ENCODE measurements at places on chromosomes 1 and 21. TPM values are rescaled to one million over a fixed set of nuclear protein-coding genes. Genes with fewer than 3 reads are reported as not detected.
A peak's percentile ranks its signal among the peaks of the same experiment; 100 is the strongest.

DNA sequence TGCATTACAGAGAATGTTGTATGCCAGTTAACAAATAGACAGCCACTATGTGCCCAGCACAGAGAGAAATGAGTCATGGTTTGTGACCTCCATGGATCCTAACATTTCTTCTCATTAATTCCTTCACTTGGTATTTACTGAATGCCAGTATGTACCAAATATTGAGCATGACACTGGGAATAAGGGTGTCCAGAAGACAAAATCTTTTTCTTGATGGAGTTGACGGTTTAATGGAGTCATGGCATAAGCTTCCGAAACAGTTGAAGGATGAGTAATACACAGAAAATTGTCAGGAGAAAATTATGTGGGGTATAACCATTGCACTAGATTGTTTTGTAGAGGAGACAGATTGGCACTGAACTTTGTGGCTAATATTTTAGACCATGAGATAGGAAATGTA is 36.9 kb downstream of the PTGFR start:
- no peak for DNase-seq

GRCh38 chr21:15063081-15063813 is 1.6 kb downstream of the NRIP1 start:
- no peak for DNase-seq

- DNase-seq, result no peak
These were observed 34.1 kb upstream of the DIP2A start for GRCh38 chr21:46424621-46425020.

DNA sequence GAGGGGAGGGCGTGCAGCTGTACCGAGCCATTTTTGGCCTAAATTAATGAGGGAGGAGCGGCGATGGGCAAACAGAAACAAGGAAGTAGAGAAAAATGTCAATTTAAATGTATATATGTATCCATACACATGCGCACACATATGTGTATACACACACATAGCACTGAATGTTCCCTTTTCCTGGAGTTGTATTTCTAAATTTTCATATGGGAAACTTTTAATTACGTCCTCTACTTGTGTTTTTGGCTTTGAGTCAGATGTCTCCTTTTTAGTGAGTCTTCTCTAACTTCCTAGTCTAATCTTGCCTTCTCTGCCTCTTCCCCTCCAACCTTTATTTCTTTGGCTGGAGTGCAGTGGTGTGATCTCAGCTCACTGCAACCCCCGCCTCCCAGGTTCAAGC is 15.4 kb upstream of the CYYR1 start:
- no peak for DNase-seq

GRCh38 chr1:9200441-9200840 is 34.1 kb upstream of the H6PD start:
- DNase-seq, result no peak

DNA sequence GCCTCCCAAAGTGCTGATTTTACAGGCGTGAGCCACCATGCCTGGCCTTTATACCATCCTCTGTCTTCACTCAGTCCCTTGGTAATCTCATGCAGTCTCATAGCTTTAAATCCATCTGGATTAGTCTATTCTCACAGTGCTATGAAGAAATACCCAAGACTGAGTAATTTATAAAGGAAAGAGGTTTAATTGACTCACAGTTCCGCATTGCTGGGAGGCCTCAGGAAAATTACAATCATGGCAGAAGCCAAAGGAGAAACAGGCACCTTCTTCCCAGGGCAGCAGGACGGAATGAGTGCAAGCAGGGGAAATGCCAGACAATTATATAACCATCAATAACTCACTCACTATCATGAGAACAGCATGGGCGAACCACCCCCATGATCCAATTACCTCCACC is 49.1 kb upstream of the CPLANE2 start:
- no peak for DNase-seq

GRCh38 chr1:232732344-232732910 is 72.8 kb upstream of the MAP10 start:
- no peak for DNase-seq

DNA sequence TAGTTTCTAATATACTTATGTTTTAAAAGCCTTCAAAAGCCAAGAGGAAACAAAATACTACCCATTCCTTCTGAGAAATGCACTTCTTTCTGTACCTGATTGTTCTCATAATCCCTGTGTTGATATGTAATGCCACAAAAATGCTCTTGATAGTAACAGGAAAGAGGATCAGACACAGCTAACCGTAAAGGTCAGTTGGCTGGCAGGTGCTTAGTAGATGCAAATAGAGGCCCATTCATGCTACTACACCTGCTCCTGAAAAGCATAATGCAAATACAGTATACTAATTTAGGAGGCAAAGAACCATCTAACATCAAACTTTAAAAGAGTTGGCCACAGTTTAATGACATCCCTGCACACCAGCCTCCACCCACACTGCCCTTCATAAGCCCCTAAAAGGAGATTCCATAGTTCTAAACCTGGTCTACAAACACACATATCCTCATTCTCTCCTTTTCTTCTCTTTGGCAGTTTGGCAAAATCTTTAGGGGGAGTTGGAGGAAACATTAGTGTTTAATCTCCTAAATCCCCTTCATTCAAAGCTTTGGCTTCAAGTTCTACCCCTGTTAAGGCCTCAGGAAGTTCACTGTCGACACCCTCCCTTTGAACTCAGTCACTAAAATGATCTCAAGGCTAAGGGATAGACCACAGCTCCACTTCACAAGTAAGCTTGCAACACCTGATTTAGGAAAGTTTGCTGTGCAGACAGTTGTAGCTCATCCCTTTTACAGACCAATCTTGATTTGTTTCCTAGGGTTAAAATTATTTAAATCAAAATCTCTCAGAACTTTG is 2.9 kb upstream of the CD46 start:
- peak; percentile 28 for DNase-seq

- DNase-seq, result no peak
These were observed 105.5 kb downstream of the TOMM20 start for GRCh38 chr1:235022981-235023710.

GRCh38 chr1:3333903-3334302 is 120.6 kb upstream of the ARHGEF16 start:
- no peak for DNase-seq

- DNase-seq, result no peak
These were observed 39.9 kb upstream of the HMGN1 start for GRCh38 chr21:39388811-39389155.

DNA sequence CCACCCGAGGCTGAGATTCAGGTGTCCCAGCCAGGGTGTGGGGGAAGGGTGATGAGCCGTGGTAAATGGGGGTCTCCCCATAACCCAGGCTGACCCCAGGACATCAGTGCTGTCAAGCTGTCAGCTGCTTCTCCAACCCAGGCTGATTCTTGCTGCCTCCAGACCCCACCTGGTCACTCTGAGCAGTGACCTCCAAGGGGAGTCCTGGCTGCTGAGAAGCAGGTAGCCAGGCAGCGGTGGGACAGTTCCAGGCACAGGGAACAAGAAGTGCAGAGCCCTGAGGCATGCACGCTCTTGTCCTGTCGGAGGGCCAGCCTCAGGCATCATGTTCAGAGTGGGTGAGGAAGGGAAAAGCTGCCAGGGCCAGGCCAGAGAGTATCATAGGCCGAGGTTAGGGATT is 1.1 kb downstream of the ESPN start:
- no peak for DNase-seq

DNA sequence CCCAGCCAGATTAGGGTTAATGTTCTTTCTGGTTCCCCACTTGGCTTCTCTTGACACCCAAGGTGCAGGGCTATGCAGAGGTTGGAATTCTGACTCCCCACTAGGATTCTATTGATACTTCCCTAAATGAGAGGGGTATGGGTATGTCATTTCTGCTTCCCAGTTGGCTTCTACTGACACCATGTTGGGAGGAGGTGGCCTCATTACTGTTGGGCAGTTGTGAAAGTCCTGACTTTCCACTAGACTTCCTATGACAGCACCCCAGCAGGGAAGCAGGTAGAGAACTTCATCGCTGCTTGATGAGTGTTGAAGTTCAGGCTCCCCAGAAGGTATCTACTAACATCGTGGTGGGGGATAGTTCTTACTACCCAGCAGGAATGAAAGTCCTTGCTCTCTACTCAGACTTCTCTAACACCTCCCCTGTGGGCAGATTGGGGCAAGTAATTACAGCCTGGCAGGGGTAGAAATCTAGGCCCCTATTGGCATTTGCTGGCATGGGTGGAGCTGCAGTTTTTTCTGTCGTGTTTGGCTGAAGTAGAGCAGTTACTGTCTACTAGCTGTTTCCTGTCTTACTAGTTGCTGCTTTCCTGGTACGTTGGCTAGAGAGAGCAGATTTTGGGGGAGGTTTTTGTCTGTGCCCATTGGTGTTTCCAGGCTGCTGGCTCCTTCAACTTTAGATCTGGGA is 41.5 kb downstream of the ZYG11B start:
- no peak for DNase-seq

DNA sequence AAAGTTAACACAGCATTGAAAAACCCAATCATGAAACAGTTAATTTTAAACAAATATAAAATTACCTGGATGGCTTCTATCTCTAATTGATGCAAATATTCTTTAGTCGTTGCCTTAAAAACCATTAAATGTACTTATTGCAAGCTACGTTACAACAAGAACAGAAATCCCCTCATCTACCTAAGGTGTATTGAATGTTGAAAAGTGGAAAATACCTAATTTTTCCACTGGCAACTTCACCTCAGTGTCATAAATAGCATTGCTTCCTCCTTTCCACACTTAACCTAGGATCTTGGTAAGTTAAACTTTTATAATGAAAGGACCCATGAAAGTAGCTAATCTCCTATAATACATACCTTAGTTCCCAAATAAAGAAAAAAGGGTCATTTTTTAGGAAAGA is 5.4 kb downstream of the GADD45A start:
- no peak for DNase-seq

DNA sequence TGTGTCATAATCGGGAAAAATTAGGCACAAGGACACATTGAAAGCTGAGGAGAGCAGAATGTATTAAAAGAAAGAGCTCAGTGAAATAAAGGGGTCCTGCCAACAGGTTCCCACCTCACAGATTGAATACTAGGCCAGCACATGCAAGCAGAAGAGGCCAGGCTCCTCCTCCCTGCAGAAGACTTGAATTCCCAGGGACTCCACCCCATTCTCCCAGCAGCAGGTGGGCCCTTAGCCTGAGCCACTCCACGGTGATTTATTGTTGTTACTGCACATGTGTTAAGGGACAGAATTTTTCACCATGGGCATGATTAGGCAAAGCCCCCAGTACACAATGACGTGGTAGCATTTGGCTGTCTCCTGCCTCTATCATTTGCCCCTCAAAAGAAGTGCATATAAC is 1844.7 kb downstream of the NCAM2 start:
- DNase-seq, result no peak

- no peak for DNase-seq
These were observed 19.7 kb upstream of the CAPZB start for GRCh38 chr1:19504796-19505692.

GRCh38 chr1:244011786-244012185 is 39.3 kb upstream of the ZBTB18 start:
- DNase-seq, result no peak

GRCh38 chr1:201667479-201667878 is 128.6 kb downstream of the NAV1 start:
- no peak for DNase-seq

GRCh38 chr21:45219517-45219916 is 68.2 kb downstream of the POFUT2 start:
- no peak for DNase-seq

ZNF593OS gene
- total RNA-seq, result not detected

VWA1 gene
- total RNA-seq, result 50.6 TPM

BRDT gene
- not detected for total RNA-seq

IL20 gene
- not detected for total RNA-seq

SH2D2A gene
- 4.8 TPM for total RNA-seq

All from HCT116 (cell line).